ENCODE measurements at places on chromosomes 2 and 18.
A peak's percentile ranks its signal among the peaks of the same experiment; 100 is the strongest.

DNA sequence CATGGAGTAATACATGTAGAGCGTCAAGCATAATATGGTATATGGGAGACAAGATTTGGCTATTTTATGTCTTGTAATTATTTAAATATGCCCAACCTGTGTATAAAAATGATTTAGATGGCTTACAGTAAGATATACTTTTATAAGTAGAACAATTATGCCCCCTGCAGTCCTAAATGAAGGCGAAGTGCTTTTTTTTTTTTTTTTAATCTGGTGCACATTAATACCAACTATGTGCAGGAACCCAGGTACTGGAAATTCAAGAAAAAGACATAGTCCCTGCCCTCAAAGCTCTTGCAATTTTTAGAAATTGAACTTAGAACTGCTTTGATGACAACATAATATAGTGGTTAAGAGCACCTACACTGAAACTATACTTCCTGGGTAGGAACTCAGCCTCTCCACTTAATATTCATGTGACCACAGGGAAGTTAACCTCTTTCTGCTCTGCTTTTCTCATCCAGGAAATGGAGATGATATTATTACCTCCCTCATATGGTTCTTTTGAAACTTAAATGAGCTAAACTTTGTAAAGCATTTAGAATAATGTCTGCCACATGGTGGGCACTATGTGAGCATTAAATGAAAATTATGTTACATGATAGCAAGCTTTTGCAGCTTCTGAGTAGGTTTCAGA, 38.1 kb downstream of the AFTPH start:
- DNase-seq, result no peak

GRCh38 chr2:73862987-73863386, 29.8 kb upstream of the ACTG2 start:
- DNase-seq, result no peak

GRCh38 chr2:207720517-207721187, 9.2 kb downstream of the CCNYL1 start:
- DNase-seq, result no peak

- no peak for DNase-seq
These were observed 195.8 kb downstream of the HDAC4 start for GRCh38 chr2:239204876-239205468.

DNA sequence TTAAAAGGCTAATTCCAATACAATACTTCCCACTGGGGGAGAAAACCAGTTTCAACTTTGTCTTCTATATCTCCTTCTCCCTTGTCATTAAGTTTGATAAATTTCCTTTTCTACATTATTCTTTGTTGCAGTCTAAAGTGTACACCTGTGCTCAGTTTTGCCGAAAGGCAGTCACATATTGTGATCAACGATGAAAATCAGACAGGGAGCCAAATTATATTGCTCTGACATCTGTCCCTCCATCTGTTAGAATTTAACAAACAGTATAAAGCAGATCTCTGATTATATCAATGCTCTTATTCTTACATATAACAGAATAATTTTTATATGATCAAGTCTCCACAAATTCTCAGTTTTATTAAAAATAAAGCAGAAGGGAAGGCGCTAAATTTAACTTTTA, 496.7 kb downstream of the NRXN1 start:
- DNase-seq, result no peak

GRCh38 chr2:14517731-14518130, 114.8 kb upstream of the LRATD1 start:
- DNase-seq, result no peak

DNA sequence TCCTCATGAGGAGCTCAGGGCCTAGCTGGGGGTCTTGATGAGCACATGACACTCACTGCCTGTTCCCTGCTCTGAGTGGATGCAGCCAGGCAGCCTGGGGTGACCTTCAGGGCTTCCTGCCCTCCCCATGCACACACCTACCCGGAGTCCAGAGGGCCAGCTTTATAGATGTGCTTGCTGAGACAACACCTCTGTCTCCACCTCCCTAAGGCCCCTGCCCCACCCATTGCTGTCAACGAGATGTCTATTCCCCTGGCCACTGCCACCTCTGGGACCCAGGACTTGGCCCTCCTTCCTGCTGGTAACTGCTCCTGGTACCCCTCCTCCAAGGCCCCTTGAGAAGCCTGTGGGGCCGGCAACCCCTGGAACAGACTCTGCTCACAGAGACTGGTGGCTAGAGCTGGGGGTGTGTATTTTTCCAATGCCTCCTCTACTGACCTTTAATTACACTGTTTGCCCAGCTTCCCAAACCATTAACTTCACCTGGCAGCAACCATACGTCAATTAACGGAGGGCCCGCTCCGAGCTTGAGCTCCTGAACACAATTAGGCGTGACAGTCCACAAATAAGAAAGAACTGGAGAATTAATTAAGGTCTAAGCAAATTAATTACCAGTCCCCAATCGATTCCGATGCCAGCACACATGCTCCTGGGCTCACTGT, 66.3 kb downstream of the EMX1 start:
- DNase-seq, result peak; percentile 5

GRCh38 chr2:173834141-173834540, 131.0 kb downstream of the SP3 start:
- no peak for DNase-seq

GRCh38 chr2:45888167-45888566, 236.7 kb downstream of the PRKCE start:
- DNase-seq, result no peak

- DNase-seq, result no peak
These were observed 7.3 kb downstream of the MAP4K3 start for GRCh38 chr2:39429746-39430145.
